GM13977 (cell line): ENCODE measurements at places on chromosomes 2 and 18.

- DNase-seq: no peak
These were observed 1207.7 kb downstream of the SUCLG1 start for GRCh38 chr2:83251321-83251872.

GRCh38 chr2:207750876-207751275, 18.8 kb downstream of the FZD5 start:
- DNase-seq: no peak

- peak; percentile 41 for DNase-seq
These were observed 58.1 kb downstream of the MAP3K19 start for GRCh38 chr2:134988994-134989605.

- DNase-seq: no peak
These were observed 186.0 kb downstream of the ZNF385B start for GRCh38 chr2:179675435-179675834.

DNA sequence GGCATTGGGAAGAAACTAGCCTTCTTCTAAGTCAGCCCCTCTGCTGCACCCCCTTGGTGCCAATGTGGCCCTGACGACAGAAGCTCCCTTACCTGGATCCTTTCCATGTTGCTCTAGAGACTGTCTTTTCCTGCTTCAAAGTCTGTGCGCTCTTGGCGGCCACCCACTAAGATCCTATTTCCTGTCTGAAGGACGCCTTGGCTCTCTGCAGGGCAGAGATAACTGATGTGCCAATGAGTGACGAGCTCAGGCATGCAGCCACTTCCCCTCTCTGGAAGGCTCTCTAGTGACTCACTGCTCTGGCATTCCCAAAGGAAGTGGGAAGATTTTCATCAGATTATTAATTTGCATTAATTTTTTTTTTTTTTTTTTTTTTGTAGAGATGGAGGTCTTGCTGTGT, 273.5 kb downstream of the CDH20 start:
- no peak for DNase-seq

- DNase-seq: no peak
These were observed 18.3 kb upstream of the BMP10 start for GRCh38 chr2:68889500-68889899.

- no peak for DNase-seq
These were observed 181.0 kb downstream of the C1D start for GRCh38 chr2:67881816-67882215.

DNA sequence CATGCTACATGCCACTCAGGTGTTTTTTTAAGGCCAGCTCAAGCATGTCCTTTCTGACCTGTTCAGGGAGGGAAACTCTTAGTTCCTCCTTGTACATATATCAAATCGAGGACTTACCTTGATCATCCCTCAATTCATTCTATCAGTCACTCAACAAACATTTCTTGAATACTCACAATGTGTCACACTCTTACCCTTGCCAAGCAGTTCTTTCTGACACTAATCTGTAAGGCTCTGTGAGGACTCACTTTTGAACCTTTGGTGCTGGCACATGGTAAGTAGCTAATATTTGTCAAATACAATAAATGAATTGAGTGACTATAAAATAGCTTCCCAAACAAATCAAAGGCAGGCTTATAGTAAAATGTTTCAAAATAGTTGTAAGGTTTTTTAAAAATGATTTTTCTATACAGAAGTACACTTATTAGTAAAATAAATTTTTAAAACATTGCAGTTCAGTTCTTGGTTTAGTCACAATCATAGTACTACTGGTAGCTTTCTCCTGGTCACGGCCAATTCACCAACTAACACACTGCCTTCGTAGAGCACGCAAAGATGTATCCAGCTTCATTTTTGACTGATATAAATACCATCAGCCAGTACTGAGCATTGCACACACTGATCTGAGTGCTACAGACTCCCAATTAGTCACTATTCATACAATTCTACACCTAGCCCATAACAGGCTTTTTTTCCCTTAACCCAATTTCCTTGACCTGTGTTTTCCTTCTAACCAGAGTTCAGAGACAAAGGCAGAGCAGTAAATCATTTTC, 50.9 kb downstream of the ZEB2 start:
- no peak for DNase-seq

- DNase-seq: no peak
These were observed 266.0 kb downstream of the SH3BP4 start for GRCh38 chr2:235217846-235218245.

DNA sequence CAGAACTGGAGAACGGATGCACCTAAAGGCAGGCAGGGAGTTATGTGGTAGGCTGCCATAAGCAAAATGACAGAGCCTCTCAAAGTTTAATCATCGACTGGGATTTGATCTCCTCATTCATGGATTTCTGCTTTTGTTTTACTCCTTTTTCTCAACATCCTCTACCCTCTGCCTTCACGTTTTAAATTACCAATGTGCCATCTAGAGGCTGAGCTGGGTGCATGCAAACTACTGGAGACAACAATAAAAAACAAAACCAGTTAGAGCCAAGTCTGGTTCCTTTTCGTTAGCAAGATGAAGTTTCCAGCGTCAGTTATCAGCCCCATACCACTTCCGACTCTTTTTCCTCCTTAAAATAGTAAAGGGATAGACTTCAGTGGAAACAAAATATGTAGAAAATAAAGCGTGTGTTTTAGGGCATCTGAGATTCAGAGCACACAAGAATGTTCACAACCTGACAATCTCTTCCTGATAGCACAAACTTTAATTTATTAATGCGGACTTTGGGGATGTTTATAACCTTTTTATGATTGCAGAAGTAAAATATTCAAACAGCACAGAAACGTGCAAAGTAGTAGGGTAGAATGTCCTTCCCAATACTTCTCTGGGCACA, 117.0 kb downstream of the LAMA1 start:
- no peak for DNase-seq

DNA sequence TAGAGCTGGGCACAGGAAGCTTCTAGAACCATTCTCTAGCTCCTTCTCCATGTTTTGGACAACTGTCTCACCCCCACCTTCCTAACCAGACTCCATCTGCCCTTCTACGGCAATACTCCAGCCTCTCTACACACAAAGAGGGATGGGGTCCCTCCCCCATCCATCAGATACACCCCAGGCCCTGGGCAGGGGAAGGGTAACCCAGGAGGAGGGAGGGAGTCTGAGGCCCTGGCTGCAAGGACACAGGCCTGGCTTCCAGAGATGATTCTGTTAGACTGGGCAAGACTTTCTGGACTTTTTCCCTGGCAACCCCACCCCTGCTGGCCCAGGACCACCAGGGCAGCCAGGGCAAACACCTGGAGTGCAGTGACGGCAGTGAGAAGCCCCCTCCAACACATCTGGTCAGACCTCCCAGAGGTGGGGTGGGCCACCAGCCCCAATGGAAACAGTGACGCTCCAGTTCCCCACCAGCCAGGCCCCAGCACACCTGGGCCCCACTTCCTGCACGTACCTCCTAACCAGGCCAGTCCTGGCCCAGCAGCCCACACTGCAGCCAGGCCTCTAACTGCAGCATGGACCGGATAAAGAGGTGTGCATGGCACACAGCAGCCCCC, 6.5 kb downstream of the CYP26B1 start:
- DNase-seq: no peak

DNA sequence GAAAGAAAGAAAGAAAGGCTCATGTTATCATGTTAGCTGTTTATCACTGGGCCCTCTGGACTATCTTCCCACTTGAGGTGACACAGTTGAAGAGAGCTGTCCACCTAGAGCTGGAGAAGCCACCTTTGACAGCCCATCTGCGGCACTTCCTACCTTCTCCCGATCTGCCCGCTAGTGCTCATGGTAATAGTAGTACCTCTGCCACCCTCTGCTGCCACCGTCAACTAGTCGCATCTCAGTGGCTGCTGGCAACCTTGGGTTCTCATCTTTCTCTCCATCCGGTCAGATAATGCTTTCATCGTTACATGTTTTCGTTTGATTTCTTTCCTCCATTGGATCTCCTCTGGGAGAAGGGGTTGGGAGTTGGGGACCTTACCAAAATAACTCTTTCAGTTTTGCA, 63.2 kb upstream of the COPS8 start:
- no peak for DNase-seq

- DNase-seq: no peak
These were observed 3.7 kb downstream of the ANKRD23 start for GRCh38 chr2:96839875-96840850.

DNA sequence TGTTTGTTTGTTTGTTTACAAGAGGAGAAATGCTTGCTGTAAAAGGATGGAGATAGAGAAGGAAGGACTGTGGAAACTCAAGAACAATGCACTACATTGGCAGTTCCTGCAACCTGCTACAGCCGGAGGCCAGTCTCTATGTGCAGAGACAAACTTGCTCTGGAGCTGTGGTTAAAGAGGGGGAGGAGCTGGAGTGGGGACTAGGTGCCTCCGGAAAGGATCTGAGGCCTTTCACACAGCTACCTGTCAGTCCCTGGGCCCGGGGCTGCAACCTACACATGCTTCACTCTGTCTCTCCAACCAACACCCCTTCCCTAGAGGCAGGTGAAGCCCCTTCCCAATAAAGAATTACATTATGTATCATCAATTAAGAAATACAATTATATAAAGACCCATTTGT, 1234.0 kb upstream of the ZEB2 start:
- DNase-seq: no peak

DNA sequence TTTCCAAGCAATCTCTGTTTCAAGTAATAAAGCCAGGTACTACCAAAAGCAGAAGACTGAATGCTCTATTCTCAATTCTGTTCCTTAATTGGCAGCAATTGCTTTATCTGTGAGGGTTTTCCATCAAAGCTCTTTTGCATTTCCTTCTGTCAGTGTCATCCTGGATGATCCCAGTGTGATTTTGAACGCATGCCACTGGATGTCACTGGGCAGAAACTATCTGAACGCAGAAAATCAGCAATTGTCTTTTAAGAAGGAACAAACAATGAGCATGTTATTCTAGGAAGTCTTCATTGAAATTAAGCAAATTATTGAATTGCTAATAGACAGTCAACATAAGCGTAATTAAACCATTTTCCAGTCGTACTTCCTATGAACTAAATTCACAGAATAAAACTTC, 259.0 kb upstream of the REG3G start:
- no peak for DNase-seq

DNA sequence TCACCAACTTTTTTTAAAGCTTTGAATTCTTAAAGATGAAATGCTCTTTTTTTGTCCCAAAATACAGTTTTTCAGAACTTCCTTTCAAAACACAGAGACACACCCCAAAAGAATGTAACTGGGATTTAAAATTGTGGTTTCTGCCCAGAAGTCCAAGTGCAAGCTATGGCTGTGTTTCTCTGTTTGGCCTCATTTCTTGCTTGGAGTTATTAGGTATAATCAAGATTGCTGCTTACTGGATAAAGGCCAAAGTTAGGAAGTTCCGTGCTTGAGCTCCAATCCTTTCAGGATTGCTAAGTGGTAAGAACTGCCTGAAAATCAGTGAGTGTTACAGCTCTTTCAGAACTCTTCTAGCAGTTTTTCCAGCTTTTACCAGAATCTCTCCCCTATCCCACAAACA, 16.9 kb downstream of the ZBTB7C start:
- DNase-seq: no peak

DNA sequence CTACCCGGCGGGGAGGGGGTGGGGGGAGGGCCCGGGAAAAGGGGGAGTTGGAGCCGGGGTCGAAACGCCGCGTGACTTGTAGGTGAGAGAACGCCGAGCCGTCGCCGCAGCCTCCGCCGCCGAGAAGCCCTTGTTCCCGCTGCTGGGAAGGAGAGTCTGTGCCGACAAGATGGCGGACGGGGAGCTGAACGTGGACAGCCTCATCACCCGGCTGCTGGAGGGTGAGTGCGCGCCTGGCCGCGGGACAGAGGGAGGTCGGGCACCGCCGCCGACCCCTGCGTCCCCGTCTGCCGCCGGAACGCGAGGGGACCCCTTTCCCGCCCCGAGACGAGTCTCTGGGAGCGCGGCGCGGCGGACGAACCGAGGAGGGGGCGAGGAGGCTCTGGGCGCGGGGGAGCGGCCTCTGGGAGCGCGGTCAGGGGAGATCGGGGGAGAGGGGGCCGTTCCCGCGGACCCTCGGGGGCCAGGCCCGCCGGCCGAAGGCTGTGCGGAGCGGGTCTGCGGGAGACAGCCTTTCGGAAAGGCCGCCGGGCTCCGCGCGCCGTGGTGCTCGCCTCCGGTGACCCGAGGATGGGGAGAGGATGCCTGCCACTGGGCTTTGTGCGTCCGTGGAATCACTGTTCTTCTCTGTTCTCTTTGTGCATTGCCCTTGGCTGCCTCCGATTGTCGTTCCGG, 463 bp downstream of the PPP1CB start:
- DNase-seq: no peak

DNA sequence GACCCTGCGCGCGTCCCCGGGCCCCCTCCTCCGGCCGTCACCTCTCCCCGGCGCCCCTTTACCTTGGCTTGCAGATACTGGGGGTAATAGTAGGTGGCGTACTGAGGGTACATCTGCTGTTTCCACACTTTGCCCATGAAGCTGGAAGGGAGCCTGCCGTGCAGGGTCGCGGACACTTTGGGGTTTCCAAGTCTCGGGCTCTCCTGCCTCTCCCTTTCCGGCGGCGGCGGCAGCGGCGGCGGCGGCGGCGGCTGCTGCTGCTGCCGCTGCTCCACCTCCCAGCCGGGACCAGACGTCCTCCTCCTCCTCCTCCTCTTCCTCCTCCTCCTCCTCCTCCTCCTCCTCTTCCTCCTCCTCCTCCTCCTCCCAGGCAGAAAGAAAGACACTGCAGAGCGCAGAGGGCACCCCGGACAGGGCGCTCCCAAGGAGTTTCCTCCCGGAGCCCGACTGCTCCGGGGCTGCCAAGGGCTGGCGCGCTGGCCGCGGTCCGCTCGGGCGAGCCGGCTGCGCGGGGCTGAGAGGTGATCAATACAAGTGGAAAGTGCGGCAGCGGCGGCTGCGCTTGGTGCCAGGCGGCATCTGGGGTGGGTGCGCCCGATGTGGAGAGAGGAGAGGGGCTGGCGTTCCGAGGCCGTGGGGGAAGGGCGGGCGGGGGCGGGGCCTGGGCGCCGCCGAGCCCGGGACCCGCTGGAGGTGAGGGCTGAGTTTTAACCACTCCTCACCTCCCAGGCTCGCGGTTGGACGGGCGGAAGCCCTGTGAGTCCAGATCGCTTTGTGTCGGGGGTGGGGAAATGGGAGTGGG, at the start of gene RBMS1:
TSS of gene RBMS1 (minus strand) at position 581 of the 802 bp plus-strand sequence. CDS start at position 137, 444 bp downstream.
- DNase-seq: peak; percentile 57

DNA sequence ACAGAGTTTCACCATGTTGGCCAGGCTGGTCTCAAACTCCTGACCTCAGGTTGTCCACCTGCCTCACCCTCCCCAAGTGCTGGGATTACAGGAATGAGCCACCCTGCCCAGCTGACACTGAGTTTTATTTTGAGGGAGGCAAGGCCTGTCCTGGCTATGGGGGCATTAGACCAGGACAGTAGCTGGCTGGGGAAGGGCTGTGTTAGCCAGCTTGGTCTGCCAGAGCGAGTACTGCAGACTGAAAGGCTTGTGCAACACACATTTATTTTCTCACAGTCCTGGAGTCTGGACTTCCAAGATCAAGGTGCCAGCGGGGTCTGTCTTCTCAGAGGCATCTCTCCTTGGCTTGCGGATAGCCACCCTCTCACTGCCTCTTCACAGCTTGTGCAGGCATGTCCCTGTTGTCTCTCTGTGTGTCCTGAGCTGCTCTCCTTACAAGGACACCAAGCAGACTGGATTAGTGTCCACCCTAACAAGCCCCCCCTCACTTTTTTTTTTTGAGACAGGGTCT, 59.4 kb upstream of the HAAO start:
- DNase-seq: no peak

DNA sequence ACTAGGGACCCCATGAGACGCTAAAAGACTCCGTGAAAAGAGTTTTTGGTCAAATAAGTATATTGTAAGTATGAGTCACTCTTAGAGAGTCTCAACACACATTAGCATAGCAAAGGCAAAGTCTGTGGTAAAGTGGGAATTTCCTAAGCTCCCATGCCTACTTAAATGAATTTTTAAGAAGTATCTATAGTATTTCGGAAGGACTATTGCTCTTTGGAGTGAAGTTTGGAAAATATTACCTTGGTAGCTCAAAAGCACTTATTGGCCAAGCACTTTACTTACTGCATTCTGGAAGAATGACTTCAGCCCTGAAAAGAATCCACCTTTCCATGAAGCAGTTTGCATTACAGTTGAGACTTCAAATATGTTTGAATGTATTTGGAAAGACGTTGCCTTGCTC, 57.1 kb downstream of the CAVIN2 start:
- DNase-seq: no peak
